ENCODE measurements at places on chromosomes 1 and 21.
A peak's percentile ranks its signal among the peaks of the same experiment; 100 is the strongest.

DNA sequence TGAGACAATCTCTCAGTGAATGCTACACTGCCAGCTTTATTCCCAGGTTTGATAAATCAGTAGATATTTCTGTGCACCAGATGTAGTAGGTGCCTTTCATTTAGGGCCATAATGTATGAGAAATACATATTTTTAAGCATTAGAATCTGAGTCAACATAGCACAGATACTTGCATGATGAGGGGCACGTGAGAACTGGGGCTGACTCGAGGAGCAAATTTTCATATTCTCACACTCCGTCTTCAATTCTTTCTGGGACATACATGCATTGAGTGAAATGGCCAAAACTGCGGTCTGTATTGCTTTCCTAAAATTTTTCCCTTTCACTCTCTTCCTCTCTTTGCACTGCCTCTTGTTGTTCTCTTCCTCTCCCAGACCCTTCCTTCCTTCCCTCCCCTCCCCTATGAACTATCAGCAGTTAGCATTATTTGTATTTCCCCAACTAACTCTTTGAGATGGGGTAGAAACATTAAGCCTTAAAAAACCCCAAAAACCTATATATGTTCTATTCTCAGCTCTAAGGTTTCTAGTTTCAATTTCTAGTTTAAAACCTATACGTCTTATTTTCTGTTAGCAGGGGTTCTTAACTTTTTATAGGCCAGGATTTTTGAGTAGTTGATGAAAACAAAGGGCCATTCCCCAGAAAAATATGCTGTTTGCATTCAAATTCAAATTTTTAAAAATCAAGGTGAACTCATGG is 289.1 kb downstream of the PTBP2 start:
- no peak for DNase-seq

DNA sequence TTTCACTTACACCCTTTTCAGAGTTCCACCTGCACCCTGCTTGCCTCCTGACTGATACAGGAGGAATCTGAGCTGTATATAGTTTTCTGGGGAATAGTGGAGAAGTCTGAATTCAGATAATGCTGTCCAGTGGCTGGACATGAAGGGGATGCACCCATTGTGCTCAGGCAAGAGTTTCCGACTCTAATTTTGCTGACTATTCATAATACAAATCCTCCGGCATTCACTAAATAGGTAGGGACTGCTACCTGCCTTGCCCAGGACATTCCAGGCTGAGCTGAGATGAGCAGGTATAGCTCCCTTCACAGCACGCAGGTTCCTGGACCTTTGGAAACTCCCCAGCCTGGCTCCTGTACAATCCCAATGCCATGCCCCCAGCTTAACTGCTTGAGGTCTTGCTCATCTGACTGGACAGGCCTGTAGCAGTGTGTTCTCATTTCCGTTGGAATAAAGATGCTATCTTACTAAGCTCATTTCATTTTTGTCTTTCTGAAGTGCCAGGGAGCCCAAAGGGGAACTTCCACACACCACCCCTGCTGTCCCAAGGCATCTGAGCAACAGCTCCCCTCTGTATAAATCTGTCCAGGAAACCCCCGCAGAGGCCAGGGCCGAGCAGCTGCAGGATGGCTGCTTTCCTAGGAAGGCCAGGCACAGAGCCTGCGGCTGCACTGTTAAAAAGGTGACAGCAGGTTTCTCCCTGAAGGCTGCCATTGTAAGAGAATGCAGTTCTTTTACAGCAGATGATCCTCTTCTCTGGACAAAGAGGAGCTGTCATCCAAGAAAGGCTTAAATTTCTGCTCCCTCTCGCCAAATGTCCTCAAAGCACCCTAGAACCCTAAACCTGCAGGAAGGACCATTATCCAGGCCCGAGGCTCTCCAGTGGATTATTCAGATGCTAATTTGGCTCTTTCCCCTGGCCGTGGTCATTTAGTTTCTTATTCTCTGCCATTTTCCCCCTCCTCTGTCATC is 21.7 kb upstream of the VASH2 start:
- DNase-seq, result no peak

DNA sequence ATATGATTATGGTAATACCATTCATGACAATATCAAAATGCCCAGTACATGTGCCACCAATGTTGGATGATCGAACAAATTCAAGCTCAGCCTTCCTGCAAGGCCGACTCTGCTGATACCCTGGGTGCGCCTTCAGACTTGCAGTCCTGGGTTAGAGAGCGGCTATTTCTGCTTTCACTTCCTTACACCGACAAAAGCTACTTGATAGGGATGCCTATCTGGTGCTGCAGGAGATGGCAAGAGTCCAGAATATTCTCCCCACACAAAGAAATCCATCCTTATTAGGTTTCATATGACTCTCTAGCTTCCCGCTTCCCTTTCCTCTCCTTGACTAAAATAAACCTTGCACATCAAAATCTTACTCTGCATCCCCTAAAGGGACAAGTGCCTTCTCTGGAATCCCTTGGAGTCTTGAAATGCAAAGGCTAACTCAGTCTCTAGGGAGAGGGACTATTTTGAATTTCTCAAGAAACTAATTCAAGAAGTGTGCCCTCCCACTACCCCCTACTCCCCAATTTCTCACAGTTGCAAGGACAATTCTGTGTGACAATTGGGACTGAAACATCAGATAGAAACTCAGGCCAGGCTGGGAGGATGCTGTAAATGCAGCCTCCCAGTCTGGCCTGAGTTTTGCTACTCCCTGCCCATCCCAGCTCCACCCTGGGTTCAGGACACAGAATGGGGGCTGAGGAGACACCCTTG is 103.1 kb upstream of the USP24 start:
- DNase-seq, result no peak

GRCh38 chr21:31558962-31559367 is 100.5 kb upstream of the SOD1 start:
- peak; percentile 87 for DNase-seq

DNA sequence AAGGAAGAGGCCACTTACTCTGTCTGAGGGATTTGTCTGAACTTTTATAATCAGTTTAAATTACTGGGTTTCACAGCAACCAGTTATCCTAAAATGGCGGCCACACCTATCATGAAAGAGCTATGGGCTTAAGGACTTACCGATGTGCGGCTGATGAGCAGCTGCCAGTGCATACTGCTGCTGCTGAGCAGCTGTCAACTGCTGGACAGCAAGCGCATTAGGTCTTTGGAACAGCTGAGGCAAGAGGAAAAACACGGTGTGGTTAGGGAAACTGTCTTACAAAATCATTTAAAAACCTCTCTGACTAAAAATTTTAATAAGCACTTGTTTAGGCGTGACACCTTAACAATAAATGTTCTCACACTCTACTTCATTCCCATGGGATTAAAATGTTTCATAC is 72.6 kb upstream of the SDC3 start:
- DNase-seq, result no peak

DNA sequence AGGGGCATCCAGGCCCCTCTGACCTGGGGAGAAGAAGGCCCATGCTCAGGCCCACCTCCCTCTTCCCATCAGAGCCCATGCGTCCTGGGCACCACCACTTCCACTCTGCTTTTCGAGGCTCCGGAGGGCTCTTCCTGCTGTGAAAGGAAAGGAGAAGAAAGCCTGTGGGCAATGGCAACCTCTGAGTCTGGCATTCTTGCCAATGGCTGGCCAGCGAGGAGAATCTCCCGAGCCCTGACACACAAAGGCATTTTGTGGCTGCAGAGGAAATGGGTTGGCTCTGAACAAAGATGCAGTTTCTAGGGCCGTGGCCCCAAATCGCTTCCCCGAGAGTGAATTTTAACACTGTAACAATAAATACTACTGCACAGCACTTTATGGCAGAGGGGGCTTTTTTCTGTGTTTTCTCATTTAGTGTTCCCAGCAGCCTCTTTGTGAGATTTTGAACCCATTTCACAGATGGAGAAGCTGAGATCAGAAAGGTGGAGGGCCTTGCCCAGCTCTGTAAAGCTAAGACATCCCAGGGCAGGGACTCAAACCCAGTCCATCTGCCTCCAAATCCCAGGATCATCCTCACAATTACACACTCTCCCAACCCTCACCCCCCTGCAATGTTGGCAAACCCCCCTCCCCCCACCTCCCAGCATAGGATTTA is 35.7 kb upstream of the TMEM51 start:
- DNase-seq, result no peak

GRCh38 chr1:176609556-176610408 is 146.8 kb downstream of the PAPPA2 start:
- no peak for DNase-seq

- DNase-seq, result no peak
These were observed 213.8 kb downstream of the GRIK1 start for GRCh38 chr21:29726044-29726443.

GRCh38 chr21:41425954-41426675 is at the start of gene MX1:
Gene MX1, plus strand, starts transcription at chr21:41426239. Its CDS starts 5,832 bp downstream, at chr21:41432071.
- DNase-seq, result no peak

DNA sequence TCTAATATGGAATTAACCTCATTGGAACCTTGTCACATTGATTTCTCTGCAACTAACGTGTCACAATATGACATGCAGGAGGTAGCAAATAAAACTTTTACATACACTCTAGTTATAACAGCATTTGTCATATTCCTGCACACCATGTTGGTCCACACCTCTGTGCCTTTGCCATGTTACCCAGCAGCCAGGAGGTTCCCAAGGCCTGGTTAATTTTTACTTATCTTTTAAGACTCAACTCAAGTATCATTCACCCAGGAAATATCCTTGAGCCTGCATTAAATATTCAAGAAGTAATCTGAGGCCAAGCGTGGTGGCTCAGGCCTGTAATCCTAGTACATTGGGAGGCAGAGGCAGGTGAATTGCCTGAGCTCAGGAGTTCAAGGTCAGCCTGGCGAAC is 447.2 kb upstream of the NR5A2 start:
- DNase-seq, result no peak

- DNase-seq, result no peak
These were observed 6.6 kb downstream of the UBR4 start for GRCh38 chr1:19203440-19203839.

GRCh38 chr1:44408632-44409602 is 3.9 kb downstream of the RNF220 start:
- no peak for DNase-seq

DNA sequence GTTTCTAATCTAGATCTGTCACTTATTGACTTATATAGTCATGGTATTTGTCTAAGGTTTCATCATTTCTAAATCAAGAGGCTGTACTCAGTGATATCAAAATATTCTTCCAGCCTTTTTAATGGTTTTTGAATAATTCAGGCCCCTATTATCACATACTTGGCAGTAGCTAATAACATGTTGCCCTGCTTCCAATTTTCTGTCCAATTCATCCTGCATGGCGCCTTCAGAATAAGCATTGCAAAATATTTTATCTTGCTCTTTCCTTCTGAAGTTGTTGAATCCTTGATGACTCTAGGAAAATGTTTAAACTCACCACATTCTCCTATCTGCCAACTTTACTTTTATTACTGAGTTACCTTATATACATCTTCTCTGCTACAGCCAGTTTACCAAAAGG is 517.2 kb upstream of the B3GALT2 start:
- no peak for DNase-seq

DNA sequence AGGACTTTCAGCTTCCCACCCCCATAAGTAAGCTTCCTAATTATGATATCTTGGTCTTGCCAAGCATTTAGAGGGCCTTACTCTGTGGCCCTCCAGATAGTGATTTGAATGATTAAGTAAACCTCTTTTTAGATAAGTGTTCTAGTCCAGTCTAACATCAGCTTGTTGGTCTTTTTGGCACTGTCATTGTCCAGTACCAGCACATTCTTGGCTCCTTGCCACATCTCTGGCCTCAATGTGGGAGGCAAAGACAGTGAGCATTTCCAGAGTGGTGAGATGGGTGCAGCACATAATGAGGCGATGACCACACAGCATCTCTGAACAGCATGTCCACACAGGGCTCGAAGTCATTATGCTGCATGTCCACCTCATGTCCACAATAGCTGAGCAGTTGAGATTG is 6.1 kb downstream of the CAPZA1 start:
- DNase-seq, result no peak

DNA sequence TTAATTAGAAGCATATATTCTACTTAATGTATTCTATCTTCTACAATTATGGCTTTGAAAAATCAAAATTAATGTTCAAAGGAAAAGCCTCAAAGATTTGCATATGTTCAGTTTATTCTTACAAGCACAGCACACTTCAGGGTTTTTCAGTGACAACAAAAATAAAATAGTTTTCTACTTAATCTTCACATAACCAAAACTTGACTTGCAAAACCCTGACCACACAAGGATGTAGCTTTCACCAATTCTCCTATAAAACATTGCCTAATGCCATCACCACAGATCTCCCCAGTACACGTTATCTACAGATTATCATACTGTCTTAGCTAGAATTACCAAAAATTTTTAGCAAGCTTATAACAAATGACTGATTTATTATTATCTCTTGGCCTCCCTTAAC is 23.3 kb downstream of the LPAR3 start:
- DNase-seq, result no peak

DNA sequence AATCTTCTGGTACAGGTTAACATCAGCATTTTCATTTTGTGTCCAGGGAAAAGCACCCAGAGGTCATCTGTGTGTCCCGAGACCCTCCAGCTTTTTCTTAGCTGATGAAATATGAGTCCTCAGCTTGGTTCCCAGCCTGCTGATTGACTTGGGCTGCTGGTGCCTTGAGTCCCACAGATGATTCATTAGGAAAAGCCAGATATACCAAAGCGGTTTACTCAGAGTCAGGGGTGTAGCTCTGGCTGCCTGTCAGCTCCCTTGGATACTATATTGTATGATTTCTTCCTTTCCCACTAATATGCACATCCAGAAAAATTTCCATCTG is 43.7 kb upstream of the MAB21L3 start:
- no peak for DNase-seq

All from D721Med (cell line).